NCI-H1436 (cell line): ENCODE measurements at places on chromosomes 16 and 17.

DNA sequence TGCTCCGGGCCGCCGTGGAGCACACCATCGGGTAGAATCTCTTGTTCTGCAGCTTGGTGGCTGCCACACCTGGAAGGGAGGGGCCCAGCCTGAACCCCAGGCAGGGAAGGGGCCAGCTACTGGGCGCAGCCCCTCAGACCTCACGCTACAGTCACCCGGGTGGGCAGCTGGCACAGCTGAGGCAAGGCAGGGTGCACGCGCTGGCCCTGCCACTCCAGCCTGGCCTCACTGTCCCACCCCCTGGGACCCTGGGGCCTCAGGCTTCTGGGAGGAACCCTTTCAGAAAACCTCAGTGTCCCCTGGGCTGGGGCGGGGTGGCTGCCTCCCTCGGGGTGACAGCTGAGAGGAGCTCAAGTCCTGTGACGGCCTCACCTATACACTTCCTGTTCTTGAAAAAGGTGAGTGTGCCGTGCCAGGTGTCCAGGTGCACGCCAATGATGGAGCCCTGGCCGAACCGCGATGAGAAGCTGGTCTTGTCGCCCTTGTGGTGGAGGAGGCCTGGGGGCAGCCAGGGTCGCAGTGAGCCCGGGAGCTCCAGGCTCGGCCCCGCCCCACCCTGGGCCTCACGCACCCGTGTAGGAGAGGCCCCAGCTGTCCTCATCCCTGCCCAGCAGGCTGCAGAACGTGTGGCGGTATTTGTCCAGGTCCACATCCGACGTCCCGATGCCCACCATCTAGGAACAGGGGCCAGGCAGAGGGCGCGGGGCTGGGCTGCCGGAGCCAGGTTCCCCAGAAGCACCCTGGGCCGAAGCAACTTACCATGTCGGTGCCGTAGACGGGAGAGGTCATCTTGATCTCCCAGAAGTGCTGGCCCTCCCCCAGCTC lies 4.7 kb upstream of the MRPS34 start:
- no peak for DNase-seq

- DNase-seq, result no peak
Observed at GRCh38 chr16:1823821-1824220, 2.8 kb downstream of the HAGH start.

DNA sequence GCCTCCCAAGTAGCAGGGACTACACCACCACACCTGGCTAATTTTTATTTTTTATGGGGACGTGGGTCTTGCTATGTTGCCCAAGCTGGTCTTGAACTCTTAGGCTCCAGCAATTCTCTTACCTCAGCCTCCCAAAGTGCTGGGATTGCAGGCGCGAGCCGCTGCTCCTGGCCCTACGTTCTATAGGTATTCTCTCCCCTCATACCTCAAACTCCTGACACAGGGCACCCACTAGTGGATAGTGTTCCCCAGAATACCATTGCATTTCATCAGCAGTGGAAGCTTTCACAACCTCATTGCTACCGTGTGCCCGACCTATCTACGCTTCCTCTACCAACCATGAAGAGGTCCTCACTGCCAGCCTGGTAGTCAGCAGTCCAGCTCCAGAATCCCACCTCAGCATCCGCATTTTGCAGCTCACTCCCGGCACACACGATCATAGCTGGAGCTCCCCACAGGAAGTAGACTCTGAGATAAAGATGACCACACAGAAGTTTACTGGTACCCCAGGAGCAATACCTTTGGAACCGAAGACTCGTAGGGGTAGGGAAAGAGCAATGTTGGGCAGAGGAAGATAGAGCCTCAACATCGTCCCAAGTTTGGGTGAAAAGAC lies 9.3 kb downstream of the CTRB2 start:
- no peak for DNase-seq

DNA sequence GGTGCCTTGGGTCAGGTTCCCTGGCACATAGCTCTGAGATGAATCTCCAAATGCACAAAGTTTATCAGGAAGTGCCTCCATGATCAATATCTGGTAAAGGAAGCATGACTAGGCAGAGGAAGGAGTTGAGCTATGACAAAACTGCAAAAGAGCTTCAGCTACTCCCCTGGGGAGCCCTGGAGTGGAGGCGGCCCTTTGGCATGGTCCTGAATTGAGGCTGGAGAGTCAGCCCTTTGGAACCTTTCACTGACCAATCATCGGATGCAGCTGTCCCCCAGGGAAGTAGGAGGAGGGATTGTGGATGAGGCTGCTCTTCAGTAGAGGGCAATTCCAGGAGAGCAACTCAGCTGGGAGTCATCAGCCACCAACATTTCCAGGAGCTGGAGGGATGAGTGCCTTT lies 46.1 kb upstream of the NLRP1 start:
- DNase-seq, result no peak

DNA sequence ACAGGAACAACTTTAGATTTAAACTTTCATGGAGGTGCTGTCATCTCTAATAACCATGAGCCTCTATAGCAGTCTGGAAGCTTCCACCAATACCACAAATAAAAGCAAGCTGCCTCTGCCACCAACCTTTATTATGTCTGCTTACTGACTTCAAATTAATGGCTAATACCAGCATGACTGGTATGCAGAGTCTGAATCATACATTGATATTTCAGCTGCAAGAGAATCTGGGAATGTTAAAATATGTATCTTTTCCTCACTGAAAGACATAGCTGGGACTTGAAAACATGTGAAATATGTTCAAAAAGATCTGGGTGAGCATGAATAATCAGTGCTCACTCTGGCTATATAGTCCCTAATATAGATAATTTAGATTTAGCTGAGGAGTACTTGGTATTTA lies 488.6 kb downstream of the CDH8 start:
- no peak for DNase-seq

- no peak for DNase-seq
Observed at GRCh38 chr17:51059781-51060180, 60.9 kb downstream of the SPAG9 start.

DNA sequence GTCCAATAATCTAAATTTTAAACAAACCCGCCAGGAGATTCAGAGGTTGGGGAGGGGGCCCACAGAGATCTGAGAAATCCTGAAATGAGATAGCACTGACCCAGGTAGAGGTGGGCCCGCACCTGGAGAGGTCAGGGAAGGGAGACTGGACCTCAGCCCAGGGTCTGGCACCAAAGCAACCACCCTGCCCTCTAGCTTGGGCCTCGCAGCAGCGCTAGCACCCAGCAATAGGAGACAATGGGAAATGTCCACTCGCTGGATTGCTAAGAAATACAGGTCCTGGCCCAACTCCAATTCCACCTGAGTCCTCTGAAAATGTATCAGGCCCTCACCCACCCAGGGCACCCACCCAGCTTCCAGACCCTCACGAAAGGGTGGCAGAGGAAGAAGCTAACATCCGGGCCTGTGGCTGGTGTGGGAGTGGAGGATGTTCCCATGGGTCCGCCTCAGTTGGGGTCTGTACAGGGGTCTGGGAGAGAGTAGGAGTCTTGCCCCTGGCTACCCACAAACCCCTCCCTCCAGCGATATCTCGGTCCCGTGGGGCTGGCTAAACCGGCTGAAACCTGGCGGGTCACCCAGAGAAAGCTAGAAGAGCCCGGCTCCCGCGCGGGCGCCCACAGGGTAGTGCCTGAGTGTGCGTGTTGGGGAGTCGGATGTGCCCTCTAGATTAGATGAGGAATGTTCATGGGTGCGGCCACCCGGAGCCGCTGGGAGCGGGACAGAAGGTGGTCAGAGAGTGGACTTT lies 1.1 kb downstream of the PLLP start:
- DNase-seq, result no peak

- DNase-seq, result no peak
Observed at GRCh38 chr16:62863139-62863538, 826.9 kb upstream of the CDH8 start.

DNA sequence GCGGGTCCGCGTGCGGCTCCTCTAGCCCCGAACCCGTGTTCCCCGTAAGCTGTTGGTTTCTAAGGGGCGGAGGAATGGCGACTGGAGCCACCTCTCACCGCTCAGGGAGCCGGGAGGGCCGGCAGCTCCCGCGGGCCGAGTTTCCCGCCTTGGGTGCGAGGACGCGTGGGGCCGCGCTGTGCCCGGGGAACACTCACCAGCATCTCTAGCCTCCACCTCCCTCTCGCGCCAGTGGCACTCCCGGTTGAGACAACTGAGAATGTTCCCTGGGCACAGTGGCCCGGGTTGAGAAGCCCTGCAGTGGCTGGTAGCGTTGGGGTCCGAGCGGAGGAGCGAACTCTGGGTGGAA lies 560 bp downstream of the TELO2 start:
- no peak for DNase-seq

GRCh38 chr16:3171181-3171854 lies 16.7 kb upstream of the OR1F1 start:
- DNase-seq, result no peak

GRCh38 chr17:3710951-3711383 lies 12.7 kb upstream of the HASPIN start:
- no peak for DNase-seq

DNA sequence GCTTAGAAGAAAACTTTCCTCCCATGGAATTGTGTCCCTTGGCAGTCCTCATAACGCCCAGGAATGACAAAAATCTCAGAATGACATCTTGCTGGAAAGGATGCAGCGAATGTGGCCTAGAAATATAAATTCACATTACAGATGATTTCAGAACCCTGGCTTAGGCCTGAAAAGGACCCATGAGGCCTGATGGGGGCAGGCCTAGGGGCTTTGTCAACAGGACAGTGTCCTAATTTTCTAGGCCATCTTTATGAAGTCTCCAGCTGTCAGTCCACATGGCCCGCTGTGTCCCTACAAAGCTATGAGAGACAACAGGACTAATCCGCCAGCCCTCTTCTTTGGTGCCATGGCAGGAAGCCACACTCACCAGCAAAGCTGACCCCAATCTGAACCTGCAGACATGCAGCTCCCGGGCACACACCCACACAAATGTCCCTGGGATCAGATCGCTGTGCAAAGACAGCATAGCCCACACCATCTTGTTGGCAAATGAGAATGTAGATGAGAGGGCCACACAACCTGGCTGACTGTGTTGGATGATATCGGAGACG lies 40.4 kb upstream of the DNAH17 start:
- DNase-seq, result no peak

- no peak for DNase-seq
Observed at GRCh38 chr17:44268709-44269534, 987 bp upstream of the SLC4A1 start.

GRCh38 chr17:77615703-77616253 lies 342.7 kb upstream of the TNRC6C start:
- no peak for DNase-seq

DNA sequence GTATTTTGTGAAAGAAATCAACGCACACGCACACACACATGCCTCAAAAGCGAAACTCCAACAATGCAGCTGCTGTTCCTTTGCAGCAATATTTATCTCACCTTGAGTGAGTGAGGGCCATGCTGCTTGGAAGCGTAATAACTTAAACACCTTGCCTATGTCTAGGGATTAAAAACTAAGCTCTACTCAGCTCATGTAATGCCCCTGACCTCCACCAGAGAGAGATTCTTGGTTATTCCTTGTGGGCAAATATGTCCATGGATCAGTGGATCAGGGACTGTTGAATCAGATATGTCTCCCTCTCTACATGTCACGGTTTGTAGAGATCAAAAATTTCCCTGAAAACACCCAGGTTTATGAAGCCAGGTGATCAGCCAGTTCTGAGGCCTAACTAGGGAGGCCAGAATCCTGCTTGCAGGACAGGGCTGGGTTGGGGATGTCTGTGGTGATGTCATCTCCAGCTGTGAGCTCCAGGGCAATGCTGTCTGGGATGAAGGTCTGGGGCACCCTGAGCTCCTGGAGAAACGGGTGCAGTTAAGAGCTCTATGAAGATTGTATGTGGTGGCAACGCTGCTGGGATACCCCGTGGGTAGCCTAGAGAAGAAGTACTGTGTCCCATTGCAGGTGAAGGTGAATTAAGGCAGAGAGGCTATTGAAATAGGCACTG lies 149.4 kb downstream of the KCNJ12 start:
- DNase-seq, result no peak

GRCh38 chr17:14622615-14623101 lies 321.8 kb downstream of the HS3ST3B1 start:
- DNase-seq, result no peak

GRCh38 chr17:19714542-19715411 lies 1.6 kb downstream of the SLC47A2 start:
- DNase-seq, result no peak

- DNase-seq, result no peak
Observed at GRCh38 chr16:3580686-3581085, 3.5 kb upstream of the NLRC3 start.

DNA sequence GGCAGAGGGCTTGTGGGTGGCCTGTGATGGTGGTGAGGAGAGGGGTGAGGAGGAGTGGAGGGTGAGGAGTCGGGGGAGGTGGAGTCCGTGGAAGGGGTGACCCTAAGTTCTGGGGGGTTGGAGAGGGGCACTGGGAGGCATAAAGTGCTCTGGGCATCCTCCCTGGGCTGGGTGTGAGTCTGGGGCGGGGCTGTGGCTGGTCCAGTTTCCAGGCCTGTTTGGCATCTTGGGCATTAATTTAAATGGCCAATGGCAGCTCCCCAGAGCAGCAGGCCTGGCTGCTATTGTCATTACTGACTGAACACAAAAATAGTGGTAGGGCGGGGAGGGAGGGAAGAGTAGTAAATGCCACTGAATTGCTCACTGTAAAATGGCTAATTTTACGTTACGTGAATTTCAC lies 7.7 kb upstream of the ARHGAP23 start:
- no peak for DNase-seq

DNA sequence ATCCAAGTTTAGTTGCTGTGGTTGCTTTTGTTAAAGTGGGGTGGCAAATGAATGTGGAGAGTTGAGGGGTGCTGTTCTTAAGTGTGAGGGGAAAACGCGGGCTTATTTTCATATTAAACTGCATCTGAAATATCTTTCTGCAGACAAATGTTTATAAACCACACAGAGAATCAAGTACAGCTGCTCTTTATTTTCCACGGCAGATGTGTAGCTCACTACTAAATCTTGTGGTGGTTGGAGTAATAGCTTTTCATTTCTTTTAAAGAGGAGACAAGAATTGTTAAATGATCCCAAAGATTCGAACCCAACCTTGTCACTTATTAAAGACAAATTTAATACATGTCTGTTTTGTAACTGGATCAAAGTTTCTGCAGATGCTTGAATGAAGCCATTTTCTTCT lies 2.1 kb downstream of the CLTC start:
- no peak for DNase-seq

DNA sequence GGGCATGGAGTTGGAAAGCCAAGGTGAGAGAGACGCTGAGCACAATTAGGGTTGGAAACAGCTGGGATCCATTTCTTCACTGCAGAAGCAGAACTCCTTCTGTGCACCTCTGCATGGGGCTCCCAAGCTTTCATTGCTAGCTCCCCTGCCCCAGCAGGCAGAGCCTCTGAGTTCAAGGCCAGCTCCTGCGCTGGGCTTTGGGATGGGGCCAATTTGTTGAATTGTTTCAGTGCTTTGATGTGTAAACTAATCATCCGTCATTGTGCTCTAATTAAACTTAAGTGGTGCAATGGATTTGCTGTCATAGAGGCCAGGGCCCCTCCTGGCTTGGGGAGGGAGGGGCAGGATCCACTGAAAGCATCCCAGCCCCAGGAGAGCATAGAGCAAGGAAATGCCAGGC lies 13.5 kb upstream of the LYRM9 start:
- DNase-seq, result peak; percentile 25

GRCh38 chr16:13194766-13195165 lies 293.4 kb downstream of the SHISA9 start:
- no peak for DNase-seq

- DNase-seq, result no peak
Observed at GRCh38 chr17:78751447-78752161, 30.5 kb downstream of the CYTH1 start.

GRCh38 chr16:13935408-13935807 lies 15.5 kb downstream of the ERCC4 start:
- no peak for DNase-seq
